NCI-H524 (cell line): ENCODE measurements at places on chromosomes 12 and 14.

GRCh38 chr14:60965402-60965801 is 15.5 kb downstream of the TRMT5 start:
- no peak for DNase-seq

DNA sequence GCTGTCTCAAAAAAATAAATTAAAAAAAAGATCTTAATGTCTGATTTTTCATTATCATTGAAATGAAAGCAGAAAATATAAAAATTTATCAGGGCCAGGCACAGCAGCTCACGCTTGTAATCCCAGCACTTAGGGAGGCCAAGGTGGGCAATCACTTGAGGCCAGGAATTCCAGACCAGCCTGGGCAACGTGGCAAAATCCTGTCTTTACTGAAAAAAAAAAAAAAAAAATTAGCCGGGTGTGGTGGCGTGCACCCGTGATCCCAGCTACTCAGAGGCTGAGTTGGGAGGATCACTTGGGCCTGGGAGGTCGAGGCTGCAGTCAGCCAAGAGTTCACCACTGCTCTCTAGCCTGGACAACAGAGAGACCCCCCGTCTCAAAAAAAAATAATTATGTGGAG is 37.6 kb upstream of the CLIP1 start:
- no peak for DNase-seq

GRCh38 chr12:11397366-11397765 is 2.0 kb upstream of the PRB2 start:
- DNase-seq: no peak

GRCh38 chr12:46126050-46126727 is 135.8 kb upstream of the SCAF11 start:
- DNase-seq: no peak

DNA sequence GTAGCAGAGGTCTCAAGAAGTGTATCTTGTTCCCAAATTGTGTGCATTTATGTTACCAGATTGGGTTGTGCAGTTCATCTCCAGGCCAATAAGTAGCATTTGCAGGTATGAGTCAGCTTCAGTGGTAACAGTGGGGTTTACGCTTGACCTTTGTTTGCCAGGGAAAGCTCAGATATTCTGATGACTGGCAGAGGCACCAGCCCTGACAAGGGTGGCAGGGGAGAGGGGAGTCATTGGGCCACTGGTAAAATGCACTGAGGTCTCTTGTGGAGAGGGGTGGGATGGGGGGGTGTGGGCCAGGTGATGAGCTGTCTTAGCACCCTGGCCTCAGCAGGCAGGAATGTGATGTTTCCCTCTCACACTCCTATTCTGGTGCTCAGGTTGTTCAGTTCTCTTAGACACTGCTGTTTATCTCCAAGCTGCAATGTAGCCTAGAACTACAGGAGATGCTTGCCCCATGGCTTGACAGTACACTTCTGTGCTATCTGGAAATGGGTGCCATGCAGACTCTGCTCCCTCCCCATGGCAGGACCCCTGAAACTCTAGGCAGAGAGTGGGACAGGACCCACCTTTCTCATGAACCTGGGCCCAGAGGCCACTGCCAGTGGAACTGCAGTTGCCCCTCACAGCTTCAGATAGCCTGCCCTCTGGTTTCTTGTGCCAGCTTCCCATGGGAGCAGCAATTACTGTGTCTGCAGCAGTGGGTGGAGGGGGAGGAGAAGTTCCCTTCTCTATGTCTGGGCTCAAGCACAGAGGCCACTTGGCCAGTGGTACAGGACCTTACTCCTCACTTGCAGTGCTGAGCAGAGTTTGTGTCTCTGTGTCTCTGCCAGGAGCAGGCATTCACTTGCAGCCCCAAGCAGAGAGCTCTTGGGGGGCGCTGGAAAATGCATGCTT is 31.9 kb downstream of the USP15 start:
- no peak for DNase-seq

- DNase-seq: no peak
These were observed 1535.9 kb upstream of the FLRT2 start for GRCh38 chr14:83994020-83994419.

GRCh38 chr12:71243370-71243769 is 85.6 kb upstream of the TSPAN8 start:
- no peak for DNase-seq
